ENCODE measurements at places on chromosomes 13 and 19. TPM values are rescaled to one million over a fixed set of nuclear protein-coding genes. Genes with fewer than 3 reads are reported as not detected.

ZNF471 gene
- 1.8 TPM for total RNA-seq

CFD gene
- total RNA-seq = 1.5 TPM

- DNase-seq = no peak
- no peak overlapping the region for H3K4me3 ChIP-seq
Measured at GRCh38 chr13:34046457-34046856, 228.5 kb downstream of the RFC3 start.

DNA sequence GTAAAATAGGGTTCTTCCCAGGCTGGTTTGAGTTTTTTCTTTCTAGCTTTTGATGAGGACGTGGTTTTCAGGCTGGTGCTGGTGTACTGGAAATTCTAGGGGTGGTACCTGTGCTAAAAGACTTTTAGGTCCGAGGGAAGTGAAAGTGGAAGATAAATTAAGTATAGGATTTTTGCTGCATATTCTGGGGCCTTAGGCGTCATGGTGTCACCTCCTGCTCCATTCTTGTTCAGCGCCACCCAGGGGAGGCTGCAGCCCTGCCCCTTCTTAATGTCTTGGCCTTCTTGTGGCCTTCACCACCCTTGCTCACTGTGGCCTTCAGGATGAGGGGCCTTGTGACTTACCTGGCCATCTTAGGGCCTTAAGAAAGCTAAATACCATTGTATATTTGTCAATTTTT, 12.4 kb downstream of the ZNF552 start:
- H3K27me3 ChIP-seq = no peaks in the 10 kb centered on the region
- H3K4me3 ChIP-seq = no peak overlapping the region
- DNase-seq = no peak
- no peak overlapping the region for H3K27ac ChIP-seq
- no peaks in the 10 kb centered on the region for H3K4me1 ChIP-seq
- H3K36me3 ChIP-seq = no peaks in the 10 kb centered on the region

DNA sequence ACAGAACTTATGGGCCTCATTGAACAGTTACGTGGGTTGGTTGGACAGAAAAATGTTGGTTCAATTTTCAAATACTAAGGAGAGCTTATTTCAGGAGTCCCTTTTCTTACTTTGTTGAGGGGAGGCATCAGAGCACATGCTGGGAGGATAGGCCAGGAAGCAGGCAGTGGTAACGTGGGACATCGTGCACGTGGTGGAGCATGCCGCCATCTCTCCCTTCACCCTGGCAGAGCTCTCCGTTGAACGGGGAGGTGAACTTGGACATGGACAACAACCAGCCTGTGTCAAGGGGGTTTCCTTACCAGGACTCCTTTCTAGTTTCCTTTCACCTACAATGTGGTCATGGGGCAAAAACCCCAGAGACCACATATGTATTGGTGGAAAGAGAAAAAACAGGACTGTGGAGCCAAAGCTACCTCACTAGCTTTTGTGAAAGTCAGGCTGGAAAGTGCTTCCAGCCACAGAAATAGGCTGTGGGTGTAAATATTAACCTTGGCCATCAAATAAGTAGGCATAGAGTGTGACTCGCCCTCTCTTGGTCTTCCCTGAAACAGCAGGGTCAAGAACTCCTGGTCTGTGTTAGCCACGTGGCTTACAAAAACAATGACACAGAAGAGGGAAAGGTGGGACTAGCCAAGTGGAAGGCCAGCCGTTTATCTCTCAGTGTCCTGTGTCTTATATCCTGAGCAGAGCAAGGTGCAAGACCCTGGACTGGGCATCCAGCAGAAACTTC, 14.4 kb downstream of the MICOS13 start:
- H3K4me3 ChIP-seq = no peak overlapping the region
- no peaks in the 10 kb centered on the region for H3K27me3 ChIP-seq
- H3K4me1 ChIP-seq = no peaks in the 10 kb centered on the region
- DNase-seq = no peak
- peaks cover 89% of the 10 kb centered on the region for H3K36me3 ChIP-seq

DNA sequence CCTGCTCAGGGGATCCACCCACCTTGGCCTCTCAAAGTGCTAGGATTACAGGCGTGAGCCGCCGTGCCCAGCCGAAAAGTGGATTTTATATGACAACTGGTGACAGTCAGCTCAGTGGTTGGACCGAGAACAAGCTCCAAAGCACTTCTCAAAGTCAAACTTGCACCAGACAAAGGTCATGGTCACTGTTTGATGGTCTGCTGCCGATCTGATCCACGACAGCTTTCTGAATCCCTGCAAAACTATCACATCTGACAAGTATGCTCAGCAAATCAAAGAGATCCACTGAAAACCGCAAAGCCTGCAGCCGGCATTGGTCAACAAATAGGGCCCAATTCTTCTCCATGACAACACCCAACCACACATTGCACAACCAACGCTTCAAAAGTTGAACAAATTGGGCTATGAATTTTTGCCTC, 21.6 kb upstream of the NAA16 start:
- no peak overlapping the region for H3K27ac ChIP-seq
- no peak for DNase-seq
- H3K36me3 ChIP-seq = no peaks in the 10 kb centered on the region
- no peak overlapping the region for H3K4me3 ChIP-seq

DNA sequence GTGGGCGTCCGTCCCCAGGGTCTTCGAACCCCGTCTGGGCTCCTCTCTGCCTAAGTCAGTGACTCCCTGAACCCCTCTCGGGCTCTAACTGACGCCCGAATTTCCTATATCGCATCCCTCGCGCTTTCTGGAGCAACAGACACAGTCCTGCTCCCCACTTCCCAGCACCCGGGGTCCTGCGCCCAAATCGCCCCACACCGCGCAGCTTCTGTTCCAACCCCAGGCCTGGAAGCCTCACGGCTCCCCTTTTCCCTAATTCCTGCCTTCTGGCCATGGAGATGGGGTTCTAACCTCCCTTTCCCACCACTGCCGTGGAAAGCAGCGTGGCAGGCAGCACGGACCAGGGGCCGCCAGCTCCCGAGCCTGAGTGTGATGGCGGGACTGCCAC, 1.6 kb upstream of the GRTP1 start:
- H3K4me3 ChIP-seq = no peak overlapping the region
- no peak overlapping the region for H3K27ac ChIP-seq
- H3K27me3 ChIP-seq = no peaks in the 10 kb centered on the region
- no peak for DNase-seq

GRCh38 chr19:10412257-10412977, 7.9 kb upstream of the PDE4A start:
- DNase-seq = no peak
- peak overlapping the region; percentile 23 for H3K4me3 ChIP-seq
- H3K27ac ChIP-seq = no peak overlapping the region
- H3K36me3 ChIP-seq = no peaks in the 10 kb centered on the region
- peaks cover 31% of the 10 kb centered on the region for H3K4me1 ChIP-seq

DNA sequence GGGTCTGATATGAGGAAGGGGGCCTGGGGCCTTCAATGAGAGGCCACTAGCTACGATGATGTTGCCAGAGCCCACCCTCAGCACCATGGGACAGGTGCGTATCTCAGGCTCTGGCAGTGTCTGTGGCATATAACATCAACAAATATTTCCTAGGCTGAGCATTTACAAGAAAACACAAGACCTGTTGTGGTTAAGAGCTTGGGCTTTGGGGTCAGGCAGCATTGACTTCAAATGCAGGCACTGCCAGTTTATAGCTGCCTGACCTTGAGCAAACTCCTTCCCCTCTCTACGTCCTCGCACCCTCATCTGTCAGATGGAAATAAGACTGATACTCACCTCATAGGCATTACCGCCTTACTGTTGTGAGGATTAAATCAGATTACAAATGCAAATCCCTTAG, 156.0 kb downstream of the KATNAL1 start:
- no peaks in the 10 kb centered on the region for H3K27me3 ChIP-seq
- peaks cover 76% of the 10 kb centered on the region for H3K4me1 ChIP-seq
- H3K36me3 ChIP-seq = no peaks in the 10 kb centered on the region
- DNase-seq = no peak
- no peak overlapping the region for H3K27ac ChIP-seq

- no peaks in the 10 kb centered on the region for H3K36me3 ChIP-seq
- peak; percentile 32 for DNase-seq
- peaks cover 50% of the 10 kb centered on the region for H3K4me1 ChIP-seq
- H3K27me3 ChIP-seq = no peaks in the 10 kb centered on the region
- peak overlapping the region; percentile 11 for H3K4me3 ChIP-seq
Measured at GRCh38 chr13:114225610-114226009, 9.1 kb upstream of the CDC16 start.

- no peaks in the 10 kb centered on the region for H3K27me3 ChIP-seq
- H3K4me1 ChIP-seq = peaks cover 10% of the 10 kb centered on the region
- H3K36me3 ChIP-seq = no peaks in the 10 kb centered on the region
- H3K4me3 ChIP-seq = peak overlapping the region; percentile 39
Measured at GRCh38 chr13:71864094-71864985, 2.7 kb downstream of the DACH1 start.

GRCh38 chr19:48121909-48122371, 11.3 kb upstream of the PLA2G4C start:
- H3K36me3 ChIP-seq = peaks cover 3% of the 10 kb centered on the region
- no peaks in the 10 kb centered on the region for H3K27me3 ChIP-seq
- H3K4me3 ChIP-seq = no peak overlapping the region

Data from naive thymus-derived CD4-positive, alpha-beta T cell (primary cell).